Stimulated activated CD4-positive, alpha-beta T cell treated with anti-CD3 and anti-CD28 coated beads, Interleukin-4, amount 100 ng/mL, for 48 hours (primary cell): ENCODE measurements at places on chromosomes 4 and X.

DNA sequence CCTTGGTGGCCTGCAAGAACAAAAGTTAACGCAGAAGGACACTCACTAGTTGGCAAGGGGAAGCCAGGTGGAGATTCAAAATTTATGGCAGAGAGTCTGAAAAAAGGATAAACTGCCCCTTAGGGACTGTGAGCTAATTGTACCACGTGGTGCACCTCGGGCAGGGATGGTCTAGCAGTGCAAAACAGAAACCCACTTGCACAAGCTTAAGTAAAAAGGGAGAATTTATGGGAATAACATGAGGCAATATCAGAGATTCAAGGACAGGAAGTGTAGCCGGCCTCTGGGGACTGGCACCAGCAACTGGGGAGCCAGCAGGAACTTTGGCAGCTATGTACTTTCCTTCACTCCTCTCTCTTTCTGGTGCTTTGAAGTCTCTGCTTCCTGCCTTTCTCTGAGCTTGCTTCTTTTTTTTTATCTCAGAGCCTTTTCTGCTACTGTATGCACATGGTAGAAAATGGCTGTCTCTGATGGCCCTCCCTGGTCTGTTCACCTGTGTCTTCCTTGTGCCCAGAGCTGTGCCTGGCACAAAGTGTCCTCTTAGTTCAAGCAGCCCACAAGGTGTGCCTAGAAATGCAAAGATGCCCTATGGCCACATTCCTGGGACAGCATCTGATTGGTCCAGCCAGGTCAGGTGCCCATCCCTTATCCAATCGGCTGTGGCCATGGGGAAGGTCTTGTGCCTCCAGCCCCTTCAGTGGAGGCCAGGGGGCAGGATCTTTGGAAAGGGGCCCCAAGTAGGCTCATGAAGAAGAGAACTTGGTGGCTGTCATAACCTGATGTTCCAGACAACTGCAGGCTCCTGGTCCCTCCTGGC, 114.8 kb upstream of the ATP6AP2 start:
- no peak for DNase-seq

GRCh38 chr4:146134761-146135445, 40.6 kb upstream of the LSM6 start:
- no peak for DNase-seq

- DNase-seq, result no peak
Measured at GRCh38 chrX:110699109-110699508, 96.5 kb downstream of the CHRDL1 start.

DNA sequence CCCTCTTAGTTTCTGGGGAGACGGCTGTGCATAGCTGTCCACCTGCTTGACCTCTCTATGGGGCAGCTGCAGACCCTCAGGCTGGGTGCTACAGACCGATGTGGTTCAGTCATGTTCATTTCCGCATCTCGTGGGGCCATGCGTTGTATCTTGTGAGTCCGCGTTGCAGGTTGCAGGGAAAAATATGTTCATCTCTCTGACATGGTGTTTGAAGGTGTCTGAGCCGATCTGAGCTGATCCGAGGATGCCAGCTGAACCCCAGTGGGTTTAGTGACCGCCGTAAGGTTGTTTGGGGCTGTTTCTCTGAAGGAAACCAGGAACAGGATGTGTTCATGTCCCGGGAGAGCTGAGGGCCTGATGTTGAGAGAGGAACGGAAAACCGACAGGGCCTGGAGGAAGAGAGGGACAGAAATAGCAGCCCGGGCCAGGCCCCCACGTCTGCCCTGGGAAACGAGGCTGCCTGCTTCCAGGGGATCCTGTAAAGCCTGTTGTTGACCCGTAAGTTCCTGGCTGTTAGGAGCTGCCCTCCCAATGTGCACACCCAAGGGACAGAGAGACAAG, 9.8 kb upstream of the P2RY8 start:
- no peak for DNase-seq

GRCh38 chr4:16351161-16351560, 124.9 kb upstream of the TAPT1 start:
- DNase-seq, result no peak

GRCh38 chr4:98522636-98523395, 135.6 kb downstream of the TSPAN5 start:
- no peak for DNase-seq

DNA sequence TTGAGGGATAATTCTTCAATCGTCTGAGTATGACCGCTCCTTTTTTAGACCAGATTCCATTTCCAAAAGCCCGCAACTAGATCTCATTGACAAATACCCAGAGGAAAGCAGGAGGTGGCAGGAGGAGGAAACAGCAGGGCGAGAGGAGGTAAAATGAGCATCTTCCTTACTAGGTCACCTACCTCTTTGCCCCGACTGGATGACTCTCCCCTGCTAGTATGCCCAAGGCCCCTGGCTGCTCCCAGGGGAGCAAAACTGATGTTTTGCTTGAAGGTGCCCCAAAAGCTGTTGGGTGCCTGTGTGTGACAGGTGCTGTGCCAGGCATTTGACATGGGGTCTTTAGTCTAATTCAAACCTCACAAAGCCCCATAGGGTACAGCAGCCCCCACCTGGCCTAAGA, 48.9 kb downstream of the C4orf50 start:
- no peak for DNase-seq

DNA sequence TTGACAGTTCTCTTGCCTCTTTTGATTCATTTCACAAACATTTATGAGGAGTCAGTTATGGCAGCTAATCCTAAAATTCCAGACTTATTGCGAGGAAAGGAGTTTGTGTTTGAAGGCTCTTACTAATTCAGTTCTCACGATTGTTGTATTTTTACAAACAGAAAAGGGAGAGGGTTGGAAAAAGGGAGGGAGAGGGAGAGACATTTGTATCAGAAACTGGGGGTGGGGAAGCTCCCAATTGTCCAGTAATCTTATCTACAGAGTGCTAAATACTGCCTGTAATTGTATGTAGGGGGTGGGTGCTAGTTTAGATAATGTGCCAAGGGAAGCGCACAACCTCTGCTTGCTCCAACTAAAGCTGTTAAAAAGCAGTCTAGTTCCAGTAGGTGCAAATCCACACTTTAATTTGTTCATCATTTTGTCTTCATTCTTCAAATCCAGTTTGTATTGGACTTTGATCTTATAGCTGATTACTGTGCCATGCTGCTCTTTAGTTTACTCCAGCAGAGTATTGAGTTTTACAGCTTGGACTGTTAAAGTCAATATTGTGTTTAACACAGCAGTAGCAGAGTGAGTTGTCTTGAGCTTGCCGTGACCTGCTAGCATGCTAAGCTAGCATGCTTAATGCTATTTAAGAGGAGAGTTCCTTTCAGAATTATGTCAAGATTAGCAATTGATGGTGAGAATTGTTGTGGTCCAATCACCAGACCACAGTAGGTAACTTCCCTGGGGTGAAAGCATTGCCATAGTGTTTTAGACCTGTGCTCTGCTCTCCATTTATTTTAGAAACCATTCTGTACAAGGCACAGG, 13.9 kb downstream of the FNIP2 start:
- DNase-seq, result no peak

DNA sequence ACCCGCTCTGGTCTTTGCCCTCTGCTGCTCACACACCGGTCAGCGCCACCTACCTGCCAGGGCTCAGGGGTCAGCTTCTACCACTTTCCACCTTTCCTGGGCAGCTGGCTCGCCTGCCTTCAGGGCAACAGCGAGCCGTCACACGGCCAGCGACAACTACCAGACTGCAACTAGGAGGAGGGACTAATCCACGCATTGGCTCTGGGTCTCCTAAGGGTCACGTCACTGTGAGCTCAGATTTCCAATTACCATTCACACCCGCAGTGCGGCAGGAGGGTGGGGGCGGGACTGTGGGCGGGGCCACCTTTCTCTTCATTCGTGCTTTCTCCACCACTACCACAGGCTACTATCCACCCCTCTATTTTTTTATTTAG, at the start of gene BEX5:
Gene BEX5 (minus strand): TSS at position 172 of the 374 bp plus-strand sequence. CDS start 1,712 bp downstream, outside the sequence.
- peak; percentile 27 for DNase-seq

DNA sequence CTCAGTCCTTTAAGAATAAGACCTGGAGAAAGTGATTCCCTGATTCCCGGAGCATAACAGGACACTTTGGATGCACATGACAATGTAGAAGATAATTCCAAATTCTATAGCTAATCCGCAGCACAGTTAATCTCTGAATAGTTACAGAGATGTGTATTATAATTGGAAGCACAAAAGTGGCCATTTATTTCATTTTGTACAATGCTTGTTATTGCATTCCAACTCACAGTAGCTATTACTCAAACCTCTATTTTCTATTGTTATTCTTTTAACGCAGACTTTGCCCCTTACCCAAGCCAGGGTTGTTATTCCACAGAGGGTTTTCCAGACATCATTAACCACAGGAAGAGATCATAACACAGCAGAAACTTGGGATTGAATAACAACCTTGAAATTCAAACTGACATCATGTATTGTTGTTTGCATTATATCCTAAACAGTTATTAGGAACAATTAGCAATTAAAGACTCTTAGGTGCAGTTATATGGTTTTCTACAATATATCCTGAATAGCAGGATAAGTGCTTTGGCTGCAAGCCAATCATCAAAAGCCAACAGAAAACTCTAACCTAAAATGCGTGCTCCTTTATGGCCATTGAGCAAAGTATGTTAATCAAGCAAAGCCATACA, 984.0 kb upstream of the TENM3 start:
- DNase-seq, result no peak

- DNase-seq, result no peak
Measured at GRCh38 chr4:2402048-2402842, 16.2 kb downstream of the ZFYVE28 start.

DNA sequence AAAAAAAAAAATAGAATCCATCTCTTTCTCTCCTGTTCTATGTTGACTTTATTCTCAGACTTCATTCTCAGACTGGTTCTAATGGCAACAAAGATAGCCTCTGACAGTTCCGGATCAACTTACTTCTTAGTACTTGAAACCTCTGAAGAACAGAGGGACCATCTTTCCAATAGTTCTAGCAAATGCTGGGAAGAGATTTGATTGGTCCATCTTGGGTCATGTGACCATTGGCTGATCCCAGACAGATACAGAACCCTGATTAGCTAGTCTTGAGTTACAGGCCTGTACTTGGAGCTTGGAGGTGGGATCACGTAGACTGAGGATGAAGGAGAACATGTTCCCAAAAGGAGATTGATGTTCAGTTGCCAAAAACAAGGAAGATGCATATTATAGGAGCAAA, 66.9 kb upstream of the STIM2 start:
- no peak for DNase-seq
